ENCODE measurements at places on chromosomes 4 and X. TPM values are rescaled to one million over a fixed set of nuclear protein-coding genes. Genes with fewer than 3 reads are reported as not detected.

Gene KLHL13
- 13.8 TPM for total RNA-seq

Gene PNCK
- total RNA-seq = 0.29 TPM

Gene RAB9B
- total RNA-seq = 1.8 TPM

Gene TEX11
- total RNA-seq = not detected

Gene FAM114A1
- total RNA-seq = 392 TPM

Gene CLNK
- not detected for total RNA-seq

Gene PLA2G12A
- 17.1 TPM for total RNA-seq

Gene FRYL
- 39.2 TPM for total RNA-seq

Gene MAPK10
- 12.1 TPM for total RNA-seq

Gene TKTL2
- total RNA-seq = not detected

Gene MAGEB10
- not detected for total RNA-seq

Gene ZFP92
- not detected for total RNA-seq

Gene CCKAR
- total RNA-seq = 2.5 TPM

Gene NUDT10
- 2.7 TPM for total RNA-seq

Gene DSPP
- not detected for total RNA-seq

Gene SMR3B
- total RNA-seq = not detected

Gene SLC16A2
- total RNA-seq = 15.6 TPM

Gene SHROOM4
- total RNA-seq = 1.8 TPM

Gene FAM184B
- under 0.01 TPM for total RNA-seq

Gene SSR4
- total RNA-seq = 172 TPM

Gene GPR119
- not detected for total RNA-seq

Gene PRDM5
- total RNA-seq = 39.4 TPM

Gene UGT2A1
- total RNA-seq = not detected

Data from osteoblast (primary cell).